ENCODE measurements at places on chromosomes 13 and 19.

- DNase-seq: no peak
- no peaks in the 10 kb centered on the region for H3K4me1 ChIP-seq
- H3K27me3 ChIP-seq: no peaks in the 10 kb centered on the region
- H3K4me3 ChIP-seq: no peak overlapping the region
- no peaks in the 10 kb centered on the region for H3K36me3 ChIP-seq
These were observed 138.8 kb upstream of the RNF113B start for GRCh38 chr13:98315902-98316301.

GRCh38 chr13:77055158-77055557 lies 28.2 kb upstream of the FBXL3 start:
- no peak overlapping the region for H3K4me3 ChIP-seq
- DNase-seq: no peak
- H3K27me3 ChIP-seq: no peaks in the 10 kb centered on the region
- no peaks in the 10 kb centered on the region for H3K4me1 ChIP-seq
- no peak overlapping the region for H3K27ac ChIP-seq

- H3K36me3 ChIP-seq: no peaks in the 10 kb centered on the region
- no peak overlapping the region for H3K4me3 ChIP-seq
- H3K4me1 ChIP-seq: no peaks in the 10 kb centered on the region
- DNase-seq: no peak
- H3K27ac ChIP-seq: no peak overlapping the region
These were observed 130.3 kb downstream of the RXFP2 start for GRCh38 chr13:31869582-31869981.

GRCh38 chr19:56367829-56368711 lies 25.3 kb downstream of the ZNF582 start:
- H3K27ac ChIP-seq: peak overlapping the region; percentile 72
- no peak for DNase-seq
- peaks cover 20% of the 10 kb centered on the region for H3K4me1 ChIP-seq

DNA sequence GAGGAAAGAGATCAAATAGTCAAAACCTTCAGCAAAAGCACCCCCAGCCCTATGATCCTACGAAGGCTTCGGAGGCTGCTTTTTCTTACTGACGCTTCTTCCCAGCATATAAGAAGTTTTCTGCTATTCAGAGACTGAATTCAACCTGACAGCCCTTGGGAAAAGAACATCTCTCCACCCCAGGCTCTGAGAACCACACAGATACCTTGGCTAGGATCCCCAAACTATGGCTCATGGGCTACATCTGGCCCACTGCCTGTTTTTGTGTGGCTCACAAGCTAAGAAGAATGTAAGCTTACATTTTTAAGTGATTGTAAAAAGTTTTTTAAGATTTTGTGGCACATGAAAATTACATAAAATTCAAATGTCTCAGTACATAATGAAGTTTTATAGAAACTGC lies 3.0 kb downstream of the SLC15A1 start:
- no peak for DNase-seq
- H3K27ac ChIP-seq: no peak overlapping the region
- H3K4me3 ChIP-seq: no peak overlapping the region
- no peaks in the 10 kb centered on the region for H3K36me3 ChIP-seq

DNA sequence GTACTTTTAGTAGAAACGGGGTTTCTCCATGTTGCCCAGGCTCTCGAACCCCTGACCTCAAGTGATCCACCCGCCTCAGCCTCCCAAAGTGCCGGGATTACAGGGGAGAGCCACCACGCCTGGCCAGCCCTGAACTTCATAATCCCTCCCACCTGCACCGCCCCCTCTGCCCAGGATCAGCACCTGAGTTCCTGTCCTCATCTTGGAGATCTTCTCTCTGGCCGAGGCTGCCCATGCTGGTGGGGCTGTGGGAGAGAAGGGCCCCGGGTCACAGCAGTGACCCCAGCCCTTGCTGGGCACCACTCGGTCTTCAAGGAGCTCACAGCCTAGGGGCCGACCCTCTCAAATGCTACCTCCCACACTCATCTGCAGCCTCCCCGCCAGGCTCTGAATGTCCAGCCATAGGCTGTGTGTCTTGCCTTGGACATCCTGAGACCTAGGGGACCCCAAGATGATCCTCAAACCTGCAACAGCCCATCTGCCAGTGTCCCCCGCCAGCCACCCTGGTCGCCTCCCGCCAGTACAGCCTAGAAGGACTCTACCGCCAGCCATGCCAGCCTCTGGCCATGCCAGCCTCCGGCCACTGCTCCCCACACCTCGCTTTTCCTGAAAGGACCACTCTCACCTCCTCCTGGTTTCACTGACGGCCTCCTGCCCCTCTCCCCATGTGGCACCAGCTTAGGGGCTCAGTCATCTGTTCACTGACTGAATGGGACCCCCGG lies 1.5 kb downstream of the ATP8B3 start:
- H3K27ac ChIP-seq: peak overlapping the region; percentile 86
- peaks cover 12% of the 10 kb centered on the region for H3K36me3 ChIP-seq
- peaks cover 26% of the 10 kb centered on the region for H3K4me1 ChIP-seq
- no peaks in the 10 kb centered on the region for H3K27me3 ChIP-seq
- DNase-seq: no peak

DNA sequence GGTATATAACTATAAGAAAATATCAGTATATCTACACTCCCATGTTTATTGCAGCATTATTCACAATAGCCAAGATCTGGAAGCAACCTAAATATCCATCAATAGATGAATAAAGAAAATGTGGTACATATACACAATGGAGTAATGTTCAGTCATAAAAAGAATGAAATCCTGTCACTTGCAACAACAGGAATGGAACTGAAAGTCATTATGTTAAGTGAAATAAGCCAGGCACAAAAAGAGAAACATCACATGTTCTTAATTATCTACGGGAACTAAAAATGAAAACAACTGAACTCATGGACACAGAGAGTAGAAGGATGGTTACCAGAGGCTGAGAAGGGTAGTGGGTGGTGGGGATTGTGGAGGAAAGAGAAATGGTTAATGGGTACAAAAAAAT lies 665.2 kb downstream of the TBC1D4 start:
- H3K4me1 ChIP-seq: no peaks in the 10 kb centered on the region
- H3K36me3 ChIP-seq: no peaks in the 10 kb centered on the region
- H3K27me3 ChIP-seq: no peaks in the 10 kb centered on the region

DNA sequence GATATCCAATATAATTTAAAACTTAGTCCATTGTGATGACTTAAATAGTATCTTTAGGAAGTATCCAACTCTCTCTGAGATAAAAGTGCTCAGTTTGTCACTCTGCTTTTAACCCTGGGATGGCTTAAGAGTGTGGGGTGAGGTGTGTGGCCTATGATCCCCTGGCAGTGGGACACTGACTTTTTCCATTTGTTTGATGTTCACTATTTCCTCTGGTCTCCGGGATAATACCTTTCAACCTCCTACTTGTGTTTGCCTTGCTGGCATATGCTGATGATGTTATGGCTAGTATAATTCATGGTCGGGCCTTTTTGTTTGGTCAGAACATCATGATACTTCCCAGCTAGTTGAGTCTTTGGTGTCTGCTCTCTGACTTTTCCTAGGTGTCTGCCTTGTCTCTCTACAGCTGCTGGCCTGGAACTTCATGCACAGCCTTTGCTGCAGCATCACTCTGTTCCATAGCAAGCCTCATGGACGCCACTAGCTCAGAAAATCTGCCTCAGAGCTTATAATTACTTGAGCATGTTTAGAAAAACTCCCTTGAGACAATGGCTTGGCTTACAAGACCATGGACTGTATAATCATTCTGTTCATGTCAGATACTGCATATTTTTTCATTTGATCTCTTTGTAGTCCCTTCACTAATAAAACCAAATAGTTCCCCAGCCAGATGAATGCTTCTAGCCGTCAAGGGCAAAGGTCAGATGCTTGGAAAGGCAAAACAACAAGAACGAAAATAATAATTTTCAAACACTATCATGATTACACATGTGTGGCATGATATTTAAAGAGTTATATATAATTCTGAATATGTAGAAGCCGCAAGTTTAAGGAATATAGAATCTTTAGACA lies 75.2 kb downstream of the WDFY2 start:
- H3K4me1 ChIP-seq: peaks cover 19% of the 10 kb centered on the region

- H3K27me3 ChIP-seq: no peaks in the 10 kb centered on the region
- H3K27ac ChIP-seq: peak overlapping the region; percentile 100
- peak overlapping the region; percentile 66 for H3K4me3 ChIP-seq
- DNase-seq: no peak
These were observed 3.9 kb downstream of the NFIC start for GRCh38 chr19:3370214-3370720.

DNA sequence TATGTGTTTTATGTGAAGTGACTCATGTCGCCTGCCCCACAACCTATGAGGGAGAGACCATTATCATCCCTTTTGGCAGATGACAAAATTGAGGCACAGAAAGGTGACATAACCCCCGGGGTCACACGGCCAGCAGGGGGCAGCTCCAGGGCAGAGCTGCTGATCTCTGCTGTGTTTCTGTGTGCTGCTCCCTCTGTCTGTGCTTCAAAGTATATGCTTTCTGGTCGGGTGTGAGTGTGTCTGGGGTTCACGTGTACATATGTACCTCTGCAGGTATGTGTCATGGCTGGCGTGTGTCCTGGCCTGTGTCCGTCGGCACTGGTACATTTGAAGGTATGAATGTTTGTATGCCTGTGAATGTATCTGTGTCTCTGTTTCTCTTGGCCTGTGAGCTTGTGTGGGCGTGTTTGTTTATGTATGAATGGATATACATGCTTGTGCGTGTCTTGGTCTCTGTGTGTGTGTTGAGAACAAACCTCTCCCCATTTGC lies 7.1 kb downstream of the LIPE start:
- no peaks in the 10 kb centered on the region for H3K36me3 ChIP-seq
- H3K27ac ChIP-seq: no peak overlapping the region
- H3K4me1 ChIP-seq: peaks cover 37% of the 10 kb centered on the region
- H3K27me3 ChIP-seq: peaks cover 7% of the 10 kb centered on the region
- no peak overlapping the region for H3K4me3 ChIP-seq

- H3K4me1 ChIP-seq: peaks cover 18% of the 10 kb centered on the region
- no peaks in the 10 kb centered on the region for H3K27me3 ChIP-seq
- no peak overlapping the region for H3K27ac ChIP-seq
- no peaks in the 10 kb centered on the region for H3K36me3 ChIP-seq
- no peak for DNase-seq
These were observed 2.3 kb upstream of the ASF1B start for GRCh38 chr19:14138576-14139265.

- H3K27me3 ChIP-seq: no peaks in the 10 kb centered on the region
- H3K4me3 ChIP-seq: no peak overlapping the region
- H3K27ac ChIP-seq: no peak overlapping the region
- DNase-seq: no peak
- H3K36me3 ChIP-seq: no peaks in the 10 kb centered on the region
These were observed 520.2 kb downstream of the RFC3 start for GRCh38 chr13:34338102-34338501.

Measured in vagina (tissue), 2 donors.